Vagina (tissue), 2 donors: ENCODE measurements at places on chromosomes 7 and 10. TPM values are rescaled to one million over a fixed set of nuclear protein-coding genes. Genes with fewer than 3 reads are reported as not detected.
A peak's percentile ranks its signal among the peaks of the same experiment; 100 is the strongest.

PPP1R3A gene
- not detected for total RNA-seq

SFTPD gene
- not detected for total RNA-seq

DNA sequence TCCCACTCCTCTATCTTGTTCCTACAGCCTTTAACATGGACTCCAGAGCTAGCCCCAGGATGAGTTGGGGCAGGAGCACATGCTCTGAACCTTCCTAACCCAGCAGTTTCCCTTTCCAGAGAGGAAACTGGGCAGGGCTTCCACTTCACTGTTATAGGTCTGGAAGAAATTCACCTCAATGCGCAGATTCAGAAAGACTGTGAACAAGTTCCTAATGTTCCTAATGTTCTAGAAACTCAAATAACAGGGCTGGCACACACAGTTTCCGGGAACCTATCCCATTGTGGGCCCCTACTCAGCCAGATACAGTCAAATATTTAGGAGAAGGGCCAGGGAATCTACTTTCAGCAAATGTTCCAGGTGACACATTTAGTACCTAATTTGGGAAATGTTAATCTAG lies 29.7 kb downstream of the ABCC2 start:
- H3K27me3 ChIP-seq: no peaks in the 10 kb centered on the region
- no peak overlapping the region for H3K27ac ChIP-seq
- H3K36me3 ChIP-seq: no peaks in the 10 kb centered on the region
- no peaks in the 10 kb centered on the region for H3K4me1 ChIP-seq
- DNase-seq: no peak
- H3K4me3 ChIP-seq: no peak overlapping the region

GRCh38 chr7:33821970-33822369 lies 83.4 kb upstream of the BMPER start:
- no peaks in the 10 kb centered on the region for H3K4me1 ChIP-seq
- no peaks in the 10 kb centered on the region for H3K27me3 ChIP-seq
- H3K36me3 ChIP-seq: no peaks in the 10 kb centered on the region
- no peak overlapping the region for H3K27ac ChIP-seq
- DNase-seq: no peak
- no peak overlapping the region for H3K4me3 ChIP-seq

DNA sequence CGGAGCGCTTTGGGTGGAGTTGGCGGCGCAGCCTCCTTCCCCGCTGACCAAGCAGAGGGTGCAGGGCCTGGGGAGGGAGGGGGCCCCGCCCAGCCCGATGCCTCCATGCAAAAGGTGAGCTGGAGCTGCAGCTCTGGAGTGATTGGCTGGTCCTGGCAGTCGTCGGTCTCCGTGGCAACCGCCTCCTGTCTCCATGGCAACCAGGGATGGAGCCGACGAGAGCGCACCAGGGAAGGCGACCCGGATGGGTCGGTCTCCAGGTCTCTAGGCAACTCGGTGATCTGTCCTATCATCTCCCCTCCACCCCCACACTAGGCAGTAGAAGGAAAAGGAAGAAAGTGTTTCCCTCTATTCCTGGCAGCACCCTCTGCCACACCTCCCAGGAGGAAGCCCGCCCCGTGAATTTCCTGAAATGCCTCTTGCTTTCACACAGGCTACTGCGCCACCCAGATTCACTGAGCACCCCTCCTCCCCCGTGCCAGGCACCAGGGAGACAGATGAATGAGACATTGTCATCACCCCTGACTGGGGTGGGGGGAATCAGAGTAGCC lies 647 bp upstream of the NACAD start:
- H3K4me3 ChIP-seq: peak overlapping the region; percentile 60
- H3K36me3 ChIP-seq: no peaks in the 10 kb centered on the region
- DNase-seq: no peak
- no peaks in the 10 kb centered on the region for H3K27me3 ChIP-seq
- peak overlapping the region; percentile 82 for H3K27ac ChIP-seq
- H3K4me1 ChIP-seq: peaks cover 21% of the 10 kb centered on the region

- H3K36me3 ChIP-seq: no peaks in the 10 kb centered on the region
- no peak overlapping the region for H3K27ac ChIP-seq
- peak; percentile 79 for DNase-seq
- no peaks in the 10 kb centered on the region for H3K4me1 ChIP-seq
- H3K27me3 ChIP-seq: no peaks in the 10 kb centered on the region
- H3K4me3 ChIP-seq: no peak overlapping the region
Measured at GRCh38 chr10:124319926-124320391, 98.8 kb downstream of the OAT start.

GRCh38 chr7:155129186-155129585 lies 59.1 kb downstream of the HTR5A start:
- H3K36me3 ChIP-seq: no peaks in the 10 kb centered on the region
- DNase-seq: no peak
- H3K4me1 ChIP-seq: no peaks in the 10 kb centered on the region

GRCh38 chr7:78983483-78983882 lies 470.0 kb downstream of the MAGI2 start:
- no peak for DNase-seq
- H3K27me3 ChIP-seq: no peaks in the 10 kb centered on the region
- H3K4me3 ChIP-seq: no peak overlapping the region
- H3K4me1 ChIP-seq: no peaks in the 10 kb centered on the region
- H3K36me3 ChIP-seq: no peaks in the 10 kb centered on the region

GRCh38 chr7:100890653-100891567 lies 1.4 kb upstream of the UFSP1 start:
- H3K36me3 ChIP-seq: no peaks in the 10 kb centered on the region
- H3K27me3 ChIP-seq: no peaks in the 10 kb centered on the region
- peak overlapping the region; percentile 93 for H3K27ac ChIP-seq
- peaks cover 51% of the 10 kb centered on the region for H3K4me1 ChIP-seq
